Stomach (tissue), 19 donors: ENCODE measurements at places on chromosomes 6 and 20. TPM values are rescaled to one million over a fixed set of nuclear protein-coding genes. Genes with fewer than 3 reads are reported as not detected.
A peak's percentile ranks its signal among the peaks of the same experiment; 100 is the strongest.

DNA sequence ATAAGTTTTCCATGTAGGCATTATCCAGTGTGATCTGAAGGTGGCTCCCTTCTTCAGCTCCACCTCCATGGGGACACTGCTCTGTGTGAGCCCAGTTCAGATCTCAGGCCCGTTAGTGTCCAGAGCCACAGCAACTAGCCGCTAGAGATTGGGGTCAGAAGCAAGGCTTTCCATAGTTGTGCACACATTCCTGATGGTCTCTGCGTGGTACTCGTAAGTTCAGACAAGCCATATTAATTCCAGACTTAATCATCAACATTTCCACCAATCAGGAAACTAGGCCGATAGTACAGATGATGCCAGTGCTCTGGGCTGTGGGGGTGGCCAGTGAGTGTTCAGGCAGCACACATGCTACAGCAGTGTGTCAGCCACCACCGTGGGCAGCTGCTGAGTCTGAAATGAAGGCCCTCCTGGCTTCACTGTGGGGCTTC is 17.5 kb upstream of the SYNCRIP start:
- H3K4me1 ChIP-seq, result no peaks in the 10 kb centered on the region
- no peaks in the 10 kb centered on the region for H3K36me3 ChIP-seq
- H3K27ac ChIP-seq, result no peak overlapping the region
- no peak overlapping the region for H3K4me3 ChIP-seq

DNA sequence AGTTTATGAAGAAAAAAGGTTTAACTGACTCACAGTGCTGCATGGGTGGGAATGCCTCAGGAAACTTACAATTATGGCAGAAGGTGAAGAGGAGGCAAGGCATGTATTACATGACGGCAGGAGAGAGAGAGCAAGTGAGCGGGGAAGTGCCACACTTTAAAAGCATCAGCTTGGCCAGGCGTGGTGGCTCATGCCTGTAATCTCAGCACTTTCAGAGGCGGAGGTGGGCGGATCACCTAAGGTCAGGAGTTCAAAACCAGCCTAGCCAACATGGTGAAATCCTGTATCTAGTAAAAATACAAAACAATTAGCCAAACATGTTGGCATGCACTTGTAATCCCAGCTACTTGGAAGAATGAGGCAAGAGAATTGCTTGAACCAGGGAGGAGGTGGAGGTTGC is 213.3 kb upstream of the THEMIS start:
- no peak overlapping the region for H3K4me3 ChIP-seq
- H3K36me3 ChIP-seq, result no peaks in the 10 kb centered on the region
- no peak for DNase-seq
- no peak overlapping the region for H3K27ac ChIP-seq
- H3K27me3 ChIP-seq, result no peaks in the 10 kb centered on the region

DNA sequence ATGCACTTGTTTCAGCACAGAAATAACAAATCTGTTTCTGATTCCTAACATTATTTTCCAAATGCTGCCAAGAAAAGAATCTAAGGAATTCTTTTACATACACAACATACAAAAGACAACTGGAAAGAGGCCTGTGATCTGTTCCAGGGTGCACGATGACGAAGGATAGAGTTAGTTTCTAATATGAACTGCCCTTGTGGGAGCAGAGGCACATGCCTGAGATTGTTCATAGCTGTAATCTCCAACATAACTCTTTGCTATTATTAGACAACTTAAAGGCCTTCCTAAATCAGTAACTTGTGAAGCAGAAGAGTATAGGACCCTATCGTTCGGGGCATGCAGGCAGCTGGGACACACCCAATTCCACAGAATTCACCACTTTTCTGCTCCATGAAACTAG is 41.2 kb upstream of the NHSL1 start:
- H3K27ac ChIP-seq, result peak overlapping the region; percentile 63
- H3K36me3 ChIP-seq, result no peaks in the 10 kb centered on the region
- H3K27me3 ChIP-seq, result no peaks in the 10 kb centered on the region
- no peak overlapping the region for H3K4me3 ChIP-seq

- H3K27ac ChIP-seq, result no peak overlapping the region
- H3K27me3 ChIP-seq, result no peaks in the 10 kb centered on the region
- DNase-seq, result peak; percentile 73
These were observed 63.2 kb downstream of the NOL4L start for GRCh38 chr20:32521780-32522525.

- DNase-seq, result no peak
- peaks cover 18% of the 10 kb centered on the region for H3K36me3 ChIP-seq
- H3K27me3 ChIP-seq, result no peaks in the 10 kb centered on the region
- no peaks in the 10 kb centered on the region for H3K4me1 ChIP-seq
- H3K27ac ChIP-seq, result no peak overlapping the region
These were observed 43.0 kb downstream of the MRS2 start for GRCh38 chr6:24445704-24446103.

GRCh38 chr6:112032728-112033127 is 21.2 kb upstream of the CCN6 start:
- H3K27me3 ChIP-seq, result no peaks in the 10 kb centered on the region
- H3K27ac ChIP-seq, result no peak overlapping the region
- no peak for DNase-seq

- H3K4me1 ChIP-seq, result peaks cover 51% of the 10 kb centered on the region
- peaks cover 6% of the 10 kb centered on the region for H3K36me3 ChIP-seq
- DNase-seq, result peak; percentile 86
These were observed 1.9 kb downstream of the DDR1 start for GRCh38 chr6:30885999-30886896.

DNA sequence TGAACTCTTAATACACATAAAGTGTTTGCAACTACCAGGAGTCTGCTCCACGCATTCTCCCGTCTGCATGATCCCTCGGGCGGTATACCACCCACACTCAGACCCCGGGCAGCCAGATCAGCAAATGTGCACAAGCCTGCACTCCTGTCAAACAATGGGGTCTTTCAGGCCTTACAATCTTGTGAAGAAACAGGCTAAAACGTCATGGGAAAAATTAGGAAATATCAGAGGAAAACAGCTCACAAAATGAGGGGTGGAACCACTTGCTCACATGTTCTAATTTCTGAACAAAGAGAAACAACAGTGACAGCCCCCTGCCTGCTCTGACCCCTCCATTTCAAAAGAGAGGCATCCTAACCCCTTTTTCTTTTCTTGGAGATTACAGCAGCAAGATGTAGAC is 69.4 kb downstream of the BACH2 start:
- no peaks in the 10 kb centered on the region for H3K27me3 ChIP-seq
- no peaks in the 10 kb centered on the region for H3K36me3 ChIP-seq
- DNase-seq, result peak; percentile 61
- no peak overlapping the region for H3K4me3 ChIP-seq
- H3K27ac ChIP-seq, result no peak overlapping the region

DNA sequence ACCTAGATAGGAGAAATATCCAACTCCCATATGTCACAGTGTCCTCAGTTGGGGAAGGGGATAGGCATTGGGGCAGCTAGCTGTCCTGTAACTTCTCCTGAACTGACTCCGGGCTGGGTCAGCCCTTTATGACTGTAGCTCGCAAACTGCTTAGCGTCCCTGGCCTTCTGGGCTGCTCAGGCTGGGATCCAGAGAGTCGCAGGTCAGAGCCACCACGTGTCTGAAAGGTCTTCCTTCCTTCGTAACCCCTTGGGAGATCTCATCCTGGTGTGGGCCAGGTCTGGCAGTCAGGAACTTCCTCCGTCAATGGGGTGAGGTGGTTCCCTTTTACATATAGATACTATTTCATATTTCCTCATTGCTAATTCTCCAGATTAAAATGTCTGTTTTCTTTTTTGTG is 28.8 kb upstream of the HINT3 start:
- no peaks in the 10 kb centered on the region for H3K27me3 ChIP-seq
- H3K4me3 ChIP-seq, result no peak overlapping the region
- H3K36me3 ChIP-seq, result peaks cover 80% of the 10 kb centered on the region
- DNase-seq, result no peak

DNA sequence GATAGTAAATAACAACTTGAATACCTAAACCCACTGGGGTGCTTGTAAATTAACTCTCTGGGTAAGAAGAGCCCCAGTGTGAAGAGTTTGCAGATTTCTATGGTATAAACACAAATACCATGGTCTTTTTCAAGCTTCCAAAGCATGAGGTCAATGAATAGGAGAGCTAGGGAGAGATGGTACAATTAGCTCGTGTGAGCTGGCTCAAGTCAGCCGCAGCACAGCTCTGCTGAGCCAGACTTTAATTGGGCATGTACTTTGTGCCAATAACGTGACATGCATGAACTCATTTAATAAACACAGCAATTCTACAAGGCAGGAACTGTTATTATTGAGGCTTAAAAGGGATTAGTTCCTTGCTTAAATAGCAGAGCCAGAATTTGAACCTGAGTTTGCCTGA is 684.2 kb downstream of the KIF16B start:
- DNase-seq, result no peak
- H3K27me3 ChIP-seq, result no peaks in the 10 kb centered on the region
- H3K4me3 ChIP-seq, result no peak overlapping the region
- no peak overlapping the region for H3K27ac ChIP-seq
- H3K4me1 ChIP-seq, result no peaks in the 10 kb centered on the region

- DNase-seq, result no peak
- no peaks in the 10 kb centered on the region for H3K4me1 ChIP-seq
- H3K27ac ChIP-seq, result no peak overlapping the region
- H3K4me3 ChIP-seq, result no peak overlapping the region
- H3K36me3 ChIP-seq, result no peaks in the 10 kb centered on the region
- H3K27me3 ChIP-seq, result no peaks in the 10 kb centered on the region
These were observed 279.6 kb downstream of the NRN1 start for GRCh38 chr6:5726976-5727718.

GRCh38 chr6:156601152-156602065 is 175.8 kb upstream of the ARID1B start:
- no peaks in the 10 kb centered on the region for H3K36me3 ChIP-seq
- no peak overlapping the region for H3K4me3 ChIP-seq
- H3K27me3 ChIP-seq, result no peaks in the 10 kb centered on the region
- H3K27ac ChIP-seq, result peak overlapping the region; percentile 62

DNA sequence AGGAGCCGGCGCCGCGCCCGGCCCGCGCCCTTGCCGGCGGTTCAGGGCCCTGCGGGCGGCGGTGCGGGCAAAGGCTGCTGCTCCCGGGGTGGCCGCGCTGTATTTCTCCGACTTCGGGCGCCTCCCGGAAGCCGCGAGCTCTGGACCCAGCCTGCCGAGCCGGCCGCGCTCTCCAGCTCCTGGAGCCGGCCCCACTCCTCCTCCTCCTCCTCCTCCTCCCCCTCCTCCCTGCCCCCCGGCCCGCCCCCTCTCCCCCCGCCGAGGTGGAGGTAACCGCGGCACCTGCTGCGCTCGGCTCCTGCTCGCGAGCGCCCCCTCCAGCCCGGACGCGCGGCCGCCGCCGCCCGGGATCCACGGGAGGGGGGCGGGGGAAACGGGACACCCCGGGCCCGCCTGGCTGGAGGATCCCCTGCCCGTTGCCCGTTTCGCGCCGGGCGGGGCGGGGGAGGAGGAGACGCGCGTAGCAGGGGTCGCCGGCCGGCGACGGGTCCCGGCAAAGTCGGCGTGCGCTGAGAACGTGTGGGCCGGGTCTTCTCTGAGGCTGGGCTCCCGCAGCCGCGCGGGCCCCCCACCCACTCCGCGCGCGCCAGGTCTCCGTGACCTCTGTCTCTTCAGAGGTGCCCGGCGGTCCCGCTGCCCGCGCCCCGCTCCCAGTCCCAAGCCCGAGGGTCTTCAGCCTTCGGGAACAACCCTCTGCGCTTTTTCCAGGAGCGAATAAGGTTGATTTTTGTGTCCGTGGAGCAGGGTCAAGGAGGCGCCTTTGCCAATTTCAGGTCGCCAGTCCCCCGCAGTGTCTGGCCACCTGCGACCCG is at the start of gene SLC22A23:
Gene SLC22A23, minus strand, starts transcription at position 153 of the 812 bp plus-strand sequence. CDS start 491 bp downstream, outside the sequence.
- H3K27ac ChIP-seq, result peak within 1 kb of the TSS; percentile 70
- peaks cover 21% of the 10 kb centered on the region for H3K27me3 ChIP-seq
- H3K4me1 ChIP-seq, result peaks cover 49% of the 10 kb centered on the region
- peak; percentile 84 for DNase-seq
- peak within 1 kb of the TSS; percentile 66 for H3K4me3 ChIP-seq

- no peak overlapping the region for H3K4me3 ChIP-seq
- no peaks in the 10 kb centered on the region for H3K27me3 ChIP-seq
- no peaks in the 10 kb centered on the region for H3K36me3 ChIP-seq
- DNase-seq, result no peak
These were observed 101.8 kb upstream of the COL21A1 start for GRCh38 chr6:56349194-56349593.

- H3K4me3 ChIP-seq, result no peak overlapping the region
- H3K36me3 ChIP-seq, result no peaks in the 10 kb centered on the region
- no peak overlapping the region for H3K27ac ChIP-seq
- peaks cover 9% of the 10 kb centered on the region for H3K4me1 ChIP-seq
- peak; percentile 81 for DNase-seq
These were observed 88.4 kb downstream of the HFE start for GRCh38 chr6:26175428-26176181.

GRCh38 chr6:3340894-3341293 is 82.1 kb downstream of the PSMG4 start:
- H3K4me3 ChIP-seq, result no peak overlapping the region
- H3K27me3 ChIP-seq, result no peaks in the 10 kb centered on the region
- H3K36me3 ChIP-seq, result no peaks in the 10 kb centered on the region
- peak overlapping the region; percentile 0 for H3K27ac ChIP-seq
- no peak for DNase-seq

DNA sequence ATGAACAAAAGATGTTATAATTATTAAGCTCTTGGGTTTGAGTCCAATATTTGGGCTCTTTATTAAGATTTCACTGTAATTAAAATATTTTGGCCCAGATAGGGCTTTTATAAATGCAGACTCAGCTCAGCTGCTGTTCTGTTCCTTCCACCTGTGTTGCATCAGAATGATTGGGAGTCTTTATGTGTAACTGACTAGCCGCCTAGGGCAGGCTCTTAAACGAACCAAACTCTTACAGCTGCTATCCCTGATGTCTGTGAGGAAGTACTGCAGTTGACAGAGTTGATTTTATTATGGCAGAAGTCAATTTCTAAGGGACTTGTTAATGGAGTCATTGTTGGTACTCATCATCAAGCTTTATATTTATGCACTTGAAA is 144.7 kb downstream of the MYO6 start:
- no peak overlapping the region for H3K27ac ChIP-seq
- no peak overlapping the region for H3K4me3 ChIP-seq
- DNase-seq, result no peak
- no peaks in the 10 kb centered on the region for H3K27me3 ChIP-seq

GRCh38 chr6:43916924-43917877 is 147.2 kb downstream of the VEGFA start:
- no peak overlapping the region for H3K4me3 ChIP-seq
- H3K36me3 ChIP-seq, result no peaks in the 10 kb centered on the region
- H3K4me1 ChIP-seq, result peaks cover 35% of the 10 kb centered on the region
- no peaks in the 10 kb centered on the region for H3K27me3 ChIP-seq
- peak overlapping the region; percentile 34 for H3K27ac ChIP-seq
- peak; percentile 63 for DNase-seq

DNA sequence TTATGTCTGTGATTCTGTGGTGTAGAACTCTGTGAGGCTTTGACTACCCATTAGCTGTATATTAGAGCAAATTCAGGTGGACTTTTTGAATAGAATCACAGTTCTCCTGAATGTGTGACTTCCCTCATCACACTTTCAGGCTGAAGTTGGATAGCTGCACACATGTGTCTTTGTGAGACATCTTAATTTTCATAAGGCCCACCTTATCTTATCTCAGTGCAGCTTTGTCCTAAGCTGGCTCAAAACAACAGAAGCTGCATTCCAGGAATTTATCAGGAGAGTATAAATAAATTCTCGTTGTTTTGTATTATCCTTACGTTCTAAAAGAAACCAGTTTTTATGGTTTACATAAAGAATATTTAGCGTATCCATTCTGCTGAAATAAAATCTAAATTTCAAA is 26.2 kb upstream of the SLC35D3 start:
- no peak overlapping the region for H3K4me3 ChIP-seq
- no peaks in the 10 kb centered on the region for H3K4me1 ChIP-seq
- peaks cover 6% of the 10 kb centered on the region for H3K36me3 ChIP-seq
- no peaks in the 10 kb centered on the region for H3K27me3 ChIP-seq

THBS2 gene
- total RNA-seq, result 4.0 TPM

KATNA1 gene
- total RNA-seq, result 29.8 TPM

SMPDL3A gene
- total RNA-seq, result 14.6 TPM

RNF217 gene
- total RNA-seq, result 16.1 TPM

PBOV1 gene
- not detected for total RNA-seq

LIME1 gene
- 4.4 TPM for total RNA-seq
